IMR-90 (cell line): ENCODE measurements at places on chromosomes 5 and 9. TPM values are rescaled to one million over a fixed set of nuclear protein-coding genes. Genes with fewer than 3 reads are reported as not detected.

IGFBPL1 gene
- under 0.01 TPM in 1 of 2 replicates, not detected in the other for total RNA-seq

ARSI gene
- 15.0 and 15.2 TPM in 2 replicates for total RNA-seq

MYMK gene
- not detected in 2 replicates for total RNA-seq

FAM219A gene
- total RNA-seq = 4.8 and 5.6 TPM in 2 replicates

SEMA6A gene
- 0.28 and 0.36 TPM in 2 replicates for total RNA-seq

BTNL8 gene
- not detected in 2 replicates for total RNA-seq

GPR150 gene
- under 0.01 TPM in 2 replicates for total RNA-seq

ACTBL2 gene
- total RNA-seq = 1.6 and 1.7 TPM in 2 replicates
